Stomach (tissue), 19 donors: ENCODE measurements at places on chromosomes 4 and X. TPM values are rescaled to one million over a fixed set of nuclear protein-coding genes. Genes with fewer than 3 reads are reported as not detected.

BOD1L1 gene
- 11.8 TPM for polyA plus RNA-seq

NEIL3 gene
- not detected for polyA plus RNA-seq

TMPRSS11A gene
- polyA plus RNA-seq, result not detected

ARL9 gene
- 0.25 TPM for polyA plus RNA-seq

CYLC1 gene
- not detected for polyA plus RNA-seq

PDLIM5 gene
- 23.7 TPM for polyA plus RNA-seq

USP53 gene
- 24.5 TPM for polyA plus RNA-seq

NPFFR2 gene
- not detected for polyA plus RNA-seq

GPR143 gene
- polyA plus RNA-seq, result 0.93 TPM

CT45A10 gene
- polyA plus RNA-seq, result not detected

ADH1C gene
- polyA plus RNA-seq, result 61.3 TPM

DUSP21 gene
- polyA plus RNA-seq, result not detected

GLUD2 gene
- 0.18 TPM for polyA plus RNA-seq

GPR119 gene
- not detected for polyA plus RNA-seq

LRIT3 gene
- polyA plus RNA-seq, result 0.13 TPM

CXCR3 gene
- polyA plus RNA-seq, result 0.28 TPM

DNA sequence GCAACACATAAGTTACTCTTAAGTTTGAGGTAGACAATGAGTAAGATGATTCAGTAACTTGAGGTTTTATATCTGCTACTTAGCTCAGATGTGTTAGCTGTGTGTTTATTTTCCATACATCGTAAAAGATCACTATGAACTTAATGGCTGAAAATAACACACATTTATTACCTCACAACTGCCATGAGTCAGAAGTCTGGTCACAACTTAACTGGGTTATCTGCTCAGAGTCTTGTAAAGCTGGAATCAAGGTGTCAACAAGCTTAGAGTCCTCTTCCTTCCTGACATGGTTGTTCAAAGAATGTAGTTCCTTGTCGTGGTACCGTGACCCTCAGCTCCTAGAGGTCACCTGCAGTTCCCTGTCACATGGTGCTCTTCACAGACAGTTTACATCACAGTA lies 204.9 kb upstream of the MAGEB2 start:
- no peak for DNase-seq

DNA sequence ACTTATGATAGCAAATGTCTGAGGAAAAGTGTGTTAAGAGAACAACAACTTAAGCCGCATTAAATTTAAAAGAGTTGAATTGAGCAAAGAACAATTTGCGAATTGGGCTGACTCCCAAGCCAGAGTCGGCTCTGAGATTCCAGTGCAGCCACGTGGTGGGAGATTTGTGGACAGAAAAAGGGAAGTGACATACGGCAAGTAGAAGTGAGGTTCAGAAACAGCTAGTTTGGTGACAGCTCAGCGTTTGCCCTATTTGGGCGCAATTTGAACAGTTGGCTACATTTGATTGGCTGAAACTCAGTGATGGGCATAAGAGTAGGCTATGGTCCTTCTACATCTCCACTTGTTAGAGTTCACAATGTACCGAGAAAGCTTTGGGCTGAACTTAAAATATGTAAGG lies 124.0 kb downstream of the PRKX start:
- no peak for DNase-seq

- no peak for DNase-seq
These were observed 81.9 kb downstream of the JADE3 start for GRCh38 chrX:46994096-46994495.

DNA sequence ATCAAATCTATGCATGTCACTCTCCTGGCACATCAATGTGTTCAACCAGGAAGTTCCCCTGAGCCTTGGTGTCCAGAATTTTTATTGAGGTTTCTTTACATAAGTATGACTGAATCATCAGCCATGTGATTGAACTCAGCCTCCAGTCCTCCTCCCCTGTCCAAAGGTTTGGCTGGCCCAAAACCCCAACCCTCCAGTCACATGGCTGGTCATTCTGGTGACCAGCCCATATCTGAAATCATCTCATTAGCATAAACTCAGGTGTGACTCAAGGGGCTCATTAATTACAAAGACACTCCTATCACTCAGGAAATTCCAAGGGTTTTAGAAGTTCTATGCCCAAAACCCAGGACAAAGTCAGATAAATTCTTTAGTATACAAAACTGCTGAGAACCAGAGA lies 20.6 kb upstream of the SUPT20HL2 start:
- no peak for DNase-seq

GRCh38 chr4:30727409-30727808 lies 7.2 kb downstream of the PCDH7 start:
- no peak for DNase-seq

GRCh38 chrX:10135561-10136399 lies 21.0 kb upstream of the CLCN4 start:
- DNase-seq, result no peak

DNA sequence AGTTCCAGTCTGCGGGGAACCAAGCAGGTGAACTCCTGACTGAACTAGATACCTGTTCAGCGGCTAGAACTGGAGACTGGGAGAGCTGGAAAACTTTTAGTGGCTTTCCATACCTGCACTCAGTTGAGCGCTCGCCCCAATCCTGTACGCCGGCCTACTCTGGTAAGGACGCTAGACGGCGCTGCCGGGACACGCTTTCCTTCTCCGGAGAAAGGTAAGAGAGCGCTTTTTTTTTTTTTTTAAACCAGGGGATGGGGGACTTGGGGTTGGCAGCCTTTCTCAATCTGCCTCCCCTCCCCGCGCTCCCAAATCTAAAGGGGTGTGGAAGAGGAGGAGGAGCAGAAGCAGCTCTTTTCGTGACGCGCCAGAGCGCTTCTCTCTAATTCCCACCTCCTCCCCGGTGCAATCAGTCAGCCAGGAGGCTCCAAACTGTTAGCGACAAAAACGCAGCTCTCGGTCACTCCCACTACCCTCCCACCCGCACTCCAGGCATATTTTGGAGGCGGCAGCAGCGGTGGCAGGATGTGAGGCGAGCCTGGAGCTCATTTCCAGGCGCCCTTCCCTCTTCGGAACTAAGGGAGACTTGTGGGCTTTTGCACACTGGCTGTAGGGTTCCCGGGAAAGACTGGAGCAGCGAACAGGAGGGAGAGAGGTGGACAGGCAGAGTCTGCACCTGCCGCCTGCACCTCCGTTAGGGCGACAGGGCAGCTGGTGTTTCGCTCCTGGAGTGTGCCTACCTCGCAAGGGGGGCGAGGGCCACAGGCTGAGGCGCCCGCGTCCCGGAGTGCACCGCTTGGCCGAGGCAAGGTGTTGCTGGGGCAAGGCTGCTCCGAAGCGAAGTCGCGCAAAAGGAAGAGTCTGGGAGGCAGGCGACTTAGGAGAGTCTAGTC lies at the start of gene IL1RAPL2:
IL1RAPL2 (plus strand) TSS at position 409 of the 890 bp plus-strand sequence.
- peak; percentile 70 for DNase-seq

GRCh38 chrX:131763674-131764073 lies 219.8 kb downstream of the OR13H1 start:
- peak; percentile 96 for DNase-seq

DNA sequence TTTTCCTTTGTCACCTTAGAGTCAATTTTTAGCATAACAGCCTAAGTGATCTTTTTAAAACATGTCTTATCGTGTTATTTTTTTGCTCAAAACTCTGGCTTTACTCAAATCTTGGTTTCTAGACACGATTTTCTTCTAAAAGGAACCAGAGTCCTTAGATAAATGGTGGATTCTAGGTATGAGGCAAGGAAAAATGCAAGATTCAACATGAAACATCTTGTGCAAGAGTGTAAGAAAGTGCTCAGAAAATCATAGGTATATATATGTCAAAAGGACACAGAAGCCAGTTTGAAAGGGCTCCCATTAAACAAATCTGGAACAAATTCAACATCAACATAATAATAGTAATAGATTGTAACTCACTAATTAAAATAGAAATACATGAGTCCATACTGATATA lies 8.1 kb upstream of the ADGRG4 start:
- no peak for DNase-seq

DNA sequence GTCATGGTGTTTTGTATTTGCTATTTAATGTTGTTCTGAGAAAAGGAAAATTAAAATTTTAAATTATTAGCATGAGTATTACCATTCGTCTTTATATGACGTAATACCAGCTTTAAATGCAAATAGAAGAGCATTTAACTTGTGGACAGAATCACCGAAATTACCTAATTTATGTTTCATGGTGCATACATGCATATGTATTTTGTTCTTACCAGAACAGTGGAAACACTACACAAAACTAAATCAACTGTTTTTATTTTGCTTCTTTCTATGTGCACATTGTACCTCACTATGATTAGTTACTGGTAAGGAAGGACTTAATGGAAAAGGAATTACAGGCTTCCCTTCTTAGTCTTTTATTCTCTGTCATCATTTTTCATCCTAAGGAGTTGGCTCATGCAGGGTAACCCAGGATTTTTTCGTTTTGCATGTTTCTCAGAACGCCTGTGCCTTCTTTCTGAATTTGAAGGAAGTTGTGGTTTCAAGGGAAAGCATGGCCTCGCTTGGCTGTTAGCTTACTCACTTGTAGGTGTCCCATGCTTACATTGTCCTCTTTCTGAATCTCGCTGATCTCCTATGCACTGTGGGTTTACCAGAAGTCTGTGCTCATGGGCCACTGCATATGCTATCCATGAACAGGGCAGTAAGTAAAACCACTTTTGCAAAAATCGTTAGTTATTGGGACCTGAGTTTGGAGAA lies 300.0 kb upstream of the PUDP start:
- DNase-seq, result no peak

GRCh38 chr4:94689155-94689860 lies 68.4 kb upstream of the BMPR1B start:
- DNase-seq, result no peak

DNA sequence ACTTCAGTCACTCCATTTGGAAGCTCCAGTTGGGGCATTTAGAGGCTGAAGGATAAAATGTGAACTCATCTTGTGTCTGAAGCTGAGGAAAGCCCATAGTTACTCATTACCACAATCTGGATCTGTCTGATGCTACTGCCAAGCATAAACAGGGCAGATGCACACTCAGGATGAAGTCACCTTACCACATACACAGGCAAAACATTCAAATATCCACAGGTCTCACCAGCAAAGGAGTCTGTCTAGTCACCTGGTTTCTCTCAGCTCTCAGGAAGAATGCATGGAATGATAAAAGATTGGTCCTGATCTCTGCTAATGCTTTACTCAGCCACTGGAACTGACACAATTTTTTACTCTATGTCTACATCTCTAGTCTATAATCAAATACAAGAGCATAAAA lies 13.0 kb upstream of the ODAPH start:
- no peak for DNase-seq

- no peak for DNase-seq
These were observed 722 bp upstream of the NBDY start for GRCh38 chrX:56728321-56728720.

DNA sequence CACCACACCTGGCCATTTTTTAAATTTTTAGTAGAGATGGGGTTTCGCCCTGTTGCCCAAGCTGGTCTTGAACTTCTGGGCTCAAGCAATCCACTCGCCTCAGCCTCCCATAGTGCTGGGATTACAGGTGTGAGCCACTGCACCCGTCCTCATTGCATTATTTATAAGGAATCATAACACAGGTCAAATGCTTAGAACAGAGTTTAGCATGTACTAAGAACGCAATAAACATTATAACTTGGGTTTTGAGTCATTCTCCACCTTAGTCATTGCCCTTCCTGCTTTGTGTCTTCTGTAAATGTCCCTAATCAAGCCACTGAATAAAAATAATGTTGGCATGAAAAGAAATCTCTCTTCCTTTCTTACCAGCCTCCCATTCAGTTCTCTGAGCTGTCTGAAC lies 38.5 kb upstream of the SHROOM4 start:
- DNase-seq, result no peak

DNA sequence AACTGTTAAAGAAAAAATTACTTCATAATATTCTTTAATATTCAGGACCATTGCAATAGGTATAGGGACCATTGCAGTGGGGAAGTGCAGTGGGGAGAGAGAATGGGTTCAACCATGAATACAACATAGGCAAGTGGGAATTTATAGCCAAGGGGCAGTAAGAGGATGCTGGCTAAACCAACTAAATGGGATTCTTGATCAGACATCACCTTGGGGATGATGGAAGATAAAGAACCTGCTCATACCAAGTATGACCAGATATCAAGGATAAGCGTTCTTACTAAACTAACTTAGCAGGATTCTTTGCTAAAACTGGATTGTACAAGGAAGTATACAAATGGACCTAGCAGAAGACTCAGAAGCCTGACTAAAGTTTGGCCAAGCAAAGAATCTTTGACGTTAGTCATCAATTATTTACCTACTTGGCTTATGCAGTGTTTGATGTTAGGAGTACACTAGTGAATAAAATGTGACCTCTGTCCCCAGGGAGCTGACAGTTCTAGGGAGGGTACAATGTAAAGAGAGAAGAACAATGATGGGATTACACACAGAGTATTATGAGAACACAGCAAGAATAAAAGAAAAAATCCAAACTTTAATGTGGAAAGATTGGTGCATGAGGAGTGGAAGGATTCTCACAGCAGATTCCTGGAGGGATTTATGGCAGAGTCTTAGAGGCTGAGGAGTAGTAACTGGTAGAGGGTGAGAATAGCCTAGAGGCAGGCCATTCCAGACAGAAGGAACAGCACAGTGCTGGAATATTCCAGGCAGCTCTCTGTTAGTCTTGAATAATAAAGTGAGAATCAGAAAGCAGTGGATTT lies 54.7 kb upstream of the MYOZ2 start:
- DNase-seq, result no peak

- DNase-seq, result no peak
These were observed 22.0 kb upstream of the ZCCHC4 start for GRCh38 chr4:25290490-25291067.

DNA sequence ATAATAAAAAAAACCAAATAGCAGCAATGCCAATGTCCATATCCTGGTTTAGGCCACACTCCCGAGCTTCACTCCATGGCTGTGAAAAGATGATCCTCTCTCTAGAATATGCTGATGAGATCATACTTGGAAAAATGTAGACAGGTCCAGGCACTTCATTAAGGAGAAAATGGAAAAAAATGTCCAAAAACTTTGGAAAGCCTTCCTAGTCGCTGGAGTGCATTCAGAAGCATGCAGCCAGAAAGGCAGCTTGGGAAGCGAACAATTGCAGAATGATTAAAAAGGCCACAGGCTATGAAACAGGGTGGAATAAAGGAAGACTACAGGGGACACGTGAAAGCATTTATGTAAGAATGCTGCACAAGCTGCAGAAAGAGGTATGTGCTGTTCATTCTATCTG lies 165.6 kb upstream of the HCCS start:
- DNase-seq, result no peak

DNA sequence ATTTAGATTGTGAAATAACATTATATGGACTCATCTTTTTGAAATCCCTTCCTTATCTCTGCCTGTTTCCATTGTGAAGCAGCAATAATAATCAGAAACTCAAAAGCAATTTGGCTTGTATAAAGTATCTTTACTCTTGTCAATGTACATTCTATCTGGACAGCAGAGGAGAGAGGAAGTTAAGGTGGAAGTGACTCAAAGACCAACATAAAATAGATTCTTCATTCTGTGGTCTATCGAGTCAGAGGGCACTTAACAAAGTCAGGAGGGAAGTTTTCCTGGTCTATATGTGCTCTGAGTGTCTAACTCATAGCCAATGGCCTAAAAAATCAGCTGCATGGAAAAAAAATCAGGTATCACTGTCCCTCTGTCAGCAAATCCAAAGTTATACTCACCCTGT lies 155.5 kb downstream of the EMCN start:
- DNase-seq, result no peak
